ENCODE measurements at places on chromosomes 11 and 22.
A peak's percentile ranks its signal among the peaks of the same experiment; 100 is the strongest.

GRCh38 chr22:20408891-20409290 is 14.9 kb downstream of the ZNF74 start:
- no peak for DNase-seq

GRCh38 chr22:39594411-39594810 is 23.9 kb downstream of the CACNA1I start:
- no peak for DNase-seq

DNA sequence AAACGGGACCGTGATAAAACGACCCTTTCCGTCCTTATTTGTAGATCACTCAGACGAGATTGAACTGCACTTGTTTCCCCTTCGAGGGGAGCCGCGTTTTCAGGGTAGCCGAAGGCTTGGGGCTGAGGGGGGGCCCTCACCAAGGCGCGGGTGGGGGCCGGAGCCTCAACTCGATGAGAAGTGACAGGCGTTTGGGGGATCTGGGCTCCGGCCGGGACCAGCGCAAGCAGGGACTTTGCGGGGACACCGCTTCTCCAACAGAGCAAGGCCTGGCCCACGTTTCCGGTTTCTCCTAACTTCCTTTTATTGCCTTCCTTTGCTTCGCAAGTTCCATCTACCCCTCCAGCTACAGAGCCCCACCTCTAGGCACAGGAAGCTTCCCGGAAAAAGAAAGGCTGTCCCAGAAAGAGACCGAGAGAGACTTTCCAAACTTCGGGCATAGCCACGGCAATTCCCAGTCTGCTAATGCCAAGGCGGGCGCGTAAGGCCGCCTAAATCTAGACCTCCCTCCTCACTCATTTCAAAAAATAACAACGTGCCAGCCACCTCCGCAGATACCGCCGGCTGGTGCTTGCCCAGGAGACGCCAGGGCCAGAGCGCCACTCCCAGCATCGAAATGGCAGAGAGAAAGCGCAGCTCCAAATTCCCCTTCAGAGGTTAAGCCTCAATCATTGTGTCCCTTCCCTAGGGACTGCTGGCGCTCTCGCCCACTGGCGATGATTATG is 6.6 kb downstream of the PAX6 start:
- no peak for DNase-seq

DNA sequence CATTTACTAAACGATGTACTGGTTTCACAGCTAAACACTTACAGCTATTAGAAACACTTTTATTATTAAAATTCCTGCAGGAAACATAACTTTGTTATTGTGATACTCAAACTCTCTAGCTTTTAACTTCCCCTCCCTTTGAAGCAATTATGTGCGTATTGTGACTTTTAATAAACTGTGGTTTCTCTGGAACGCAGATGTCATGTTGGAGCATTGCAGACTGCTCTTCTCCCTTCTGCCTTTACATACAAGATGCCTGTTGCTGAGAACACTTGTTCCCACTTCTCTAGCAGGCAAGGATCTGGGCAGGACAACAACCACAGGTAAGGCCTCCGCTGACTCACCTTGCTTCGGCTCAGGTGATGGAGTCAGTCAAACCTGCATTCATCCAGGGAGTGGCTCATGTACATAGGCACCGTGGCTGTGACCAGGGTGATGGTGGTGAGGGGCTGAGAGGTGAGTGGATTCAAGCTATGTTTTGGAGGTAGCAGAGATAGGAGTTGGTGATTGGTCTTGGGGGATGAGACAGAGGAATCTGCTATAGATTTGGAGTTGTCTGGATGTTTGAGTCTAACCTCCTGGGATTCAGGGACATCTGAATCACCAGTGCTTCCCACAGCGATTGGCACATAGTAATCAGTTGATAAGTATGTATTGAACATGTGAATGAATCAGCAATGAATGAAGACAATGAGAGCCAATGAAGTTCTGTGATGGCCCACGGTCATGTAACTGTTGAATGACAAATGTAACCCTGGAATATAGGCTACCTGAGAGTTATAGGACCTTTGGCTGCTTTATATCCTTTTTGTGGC is 106.0 kb downstream of the ADAMTS15 start:
- DNase-seq = no peak

DNA sequence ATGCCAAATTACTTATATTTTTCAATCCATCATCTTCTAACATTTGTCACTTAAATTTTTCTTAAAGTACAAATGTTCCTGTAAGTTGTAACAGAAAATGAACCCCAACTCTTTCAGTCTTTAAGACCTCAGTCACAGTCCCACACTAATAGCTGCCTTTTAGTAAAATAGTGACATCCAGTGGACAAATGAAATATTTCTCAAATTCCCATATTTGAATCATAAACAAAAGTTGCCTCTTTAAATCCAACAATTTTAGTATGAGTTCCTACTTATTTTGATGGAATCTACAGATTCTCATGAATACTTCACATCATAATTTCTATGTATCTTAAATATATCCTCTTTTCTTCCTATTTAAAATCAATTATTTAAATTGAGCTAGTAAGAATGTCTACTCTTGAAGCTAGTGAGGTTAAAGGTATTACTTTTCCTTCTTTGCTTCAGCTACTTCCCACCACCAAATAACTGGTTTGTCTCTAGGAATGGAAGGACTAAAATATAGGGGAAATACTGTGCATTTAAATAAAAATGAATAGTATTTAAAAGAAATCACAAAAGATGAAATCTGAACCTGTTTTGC is 9.2 kb downstream of the LIN7C start:
- no peak for DNase-seq

DNA sequence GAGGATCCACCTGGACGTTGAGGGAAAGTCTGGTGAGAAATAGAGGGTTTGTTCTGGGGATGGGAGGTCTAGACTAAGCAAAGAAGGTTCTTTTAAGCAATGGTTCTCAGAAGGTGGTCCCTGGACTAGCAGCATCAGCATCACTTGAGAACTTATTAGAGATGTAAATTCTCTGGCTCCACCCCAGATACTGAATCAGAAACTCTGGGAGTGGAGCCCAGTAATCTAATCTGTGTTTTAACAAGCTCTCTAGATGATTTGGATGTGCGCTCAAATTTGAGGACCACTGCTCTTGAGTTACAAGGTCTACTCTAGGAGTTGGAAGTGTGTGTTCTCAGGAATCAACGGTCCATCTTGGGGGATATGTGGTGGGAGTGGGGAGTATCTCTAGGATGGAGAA is 3.3 kb upstream of the ABCG4 start:
- DNase-seq = no peak

DNA sequence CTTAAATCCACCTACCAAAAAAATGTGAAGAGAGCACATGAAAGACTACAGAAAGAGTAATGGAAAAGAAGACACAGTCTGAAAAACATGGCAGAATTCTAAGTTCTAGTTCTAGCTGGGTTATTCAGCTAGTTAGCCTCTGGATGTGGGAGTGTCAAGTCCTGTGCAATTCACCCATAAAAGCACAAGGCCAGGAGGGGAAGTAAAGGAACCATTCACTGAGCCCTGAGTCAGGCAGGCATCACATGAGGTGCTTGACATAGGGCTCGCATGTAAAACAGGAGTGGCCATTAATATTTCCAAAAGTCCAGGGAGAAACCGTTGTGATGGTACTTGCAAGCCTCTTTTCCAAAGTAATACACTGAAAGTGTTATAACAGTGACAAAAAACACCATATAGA is 103.7 kb downstream of the GAB2 start:
- no peak for DNase-seq

DNA sequence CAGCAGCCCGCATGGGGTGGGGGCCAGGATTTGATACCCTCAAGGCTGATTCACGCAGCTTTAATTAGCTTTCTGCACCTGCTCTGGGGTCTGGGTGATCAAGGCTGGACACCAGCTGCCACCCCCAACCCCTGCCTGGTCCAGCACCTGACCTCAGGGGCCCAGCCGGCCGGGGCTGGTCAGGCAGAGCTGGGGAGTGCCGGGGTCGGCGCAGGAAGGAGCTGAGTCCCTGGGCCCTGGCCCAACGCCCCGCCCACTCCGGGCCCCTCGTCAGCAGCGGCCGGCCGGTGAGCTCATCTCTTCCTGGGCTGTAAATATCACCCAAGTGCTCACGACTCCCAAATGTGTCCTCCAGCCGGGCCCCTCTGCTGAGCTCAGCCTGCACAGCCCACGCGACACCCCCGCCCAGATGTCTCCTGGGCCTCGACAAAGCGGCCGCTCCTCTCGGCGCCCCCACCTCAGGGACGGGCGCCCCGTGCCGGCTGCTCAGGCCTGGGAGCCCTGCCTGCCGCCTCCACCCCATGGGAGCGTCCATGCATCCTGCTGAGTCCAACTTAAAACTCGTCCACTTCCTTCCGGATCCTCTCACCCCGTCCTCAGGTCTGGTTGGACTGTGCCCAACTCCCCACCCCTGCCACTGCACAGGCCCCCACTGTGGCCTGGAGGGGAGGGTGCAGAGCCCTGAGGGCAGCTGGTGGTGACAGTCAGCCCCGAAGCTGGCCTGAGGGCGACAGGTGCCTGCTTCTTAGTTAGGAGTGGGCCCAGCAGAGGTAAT is 29.0 kb downstream of the RTN4R start:
- DNase-seq = no peak

DNA sequence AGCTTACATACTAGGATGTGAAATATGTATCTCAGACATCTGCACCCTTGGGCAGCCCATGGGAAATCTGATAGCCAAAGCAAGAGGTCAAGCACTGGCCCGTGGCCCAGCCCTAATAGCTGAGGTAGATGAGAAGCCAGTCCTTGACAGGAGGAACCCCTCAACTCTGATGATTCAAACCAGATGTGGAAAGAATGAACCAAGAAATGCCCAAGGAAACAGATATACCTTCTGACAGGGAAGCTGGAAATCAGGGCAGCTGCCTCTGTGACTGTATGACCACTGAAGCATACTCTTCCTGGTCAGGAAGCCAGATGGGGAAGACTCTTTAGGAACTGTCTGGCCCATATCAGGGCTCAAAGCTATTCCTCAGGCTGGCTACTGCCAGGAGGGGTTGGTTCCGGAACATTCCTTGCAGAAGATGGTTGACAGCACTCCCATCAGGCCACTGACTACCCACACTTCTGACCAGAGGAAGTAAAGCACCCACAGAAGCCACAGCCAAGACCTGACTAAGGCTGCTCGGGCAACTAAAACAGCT is 124.2 kb downstream of the SWAP70 start:
- no peak for DNase-seq

- no peak for DNase-seq
Measured at GRCh38 chr11:38460429-38460828, 1862.4 kb upstream of the RAG2 start.

- peak; percentile 25 for DNase-seq
Measured at GRCh38 chr22:50403701-50404101, 60.6 kb downstream of the PPP6R2 start.

- peak; percentile 48 for DNase-seq
Measured at GRCh38 chr11:69121021-69121420, 34.7 kb upstream of the SMIM38 start.

- no peak for DNase-seq
Measured at GRCh38 chr22:41028841-41029240, 63.6 kb upstream of the EP300 start.

DNA sequence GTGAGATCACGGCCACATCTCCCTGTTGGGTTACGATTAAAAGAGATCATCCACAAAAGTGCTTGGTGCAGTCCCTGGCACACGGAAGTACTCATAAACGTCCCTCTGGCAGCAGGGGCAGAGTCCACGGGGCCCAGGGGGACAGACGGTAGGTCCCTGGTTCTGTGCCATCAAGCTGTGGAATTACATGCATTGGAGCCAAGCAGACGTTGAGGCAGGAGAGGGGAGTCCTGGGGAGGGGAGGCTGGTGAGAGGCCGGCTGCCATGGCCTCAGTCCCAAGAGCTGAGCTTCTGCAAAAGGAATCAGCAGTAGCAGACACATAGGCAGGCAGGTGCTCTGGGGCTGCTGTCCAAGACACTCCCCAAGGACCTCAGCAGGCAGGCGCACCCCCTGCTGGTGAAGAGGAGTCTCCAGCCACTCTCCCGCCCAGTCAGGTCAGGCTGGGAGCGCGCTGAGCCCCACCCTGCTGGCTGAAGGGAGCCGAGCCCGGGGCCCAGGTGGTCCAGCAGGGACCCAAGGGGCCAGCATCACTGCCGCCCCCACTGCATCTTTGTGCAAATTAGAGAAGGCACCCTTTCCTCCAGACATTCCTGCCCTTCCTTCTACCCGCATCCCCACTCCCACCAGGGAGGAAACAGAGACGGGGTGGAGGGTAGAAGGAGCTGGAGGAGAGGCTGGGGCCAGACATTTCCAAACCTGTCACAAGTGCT is 7.6 kb upstream of the KCTD17 start:
- DNase-seq = no peak

- DNase-seq = no peak
Measured at GRCh38 chr11:120707098-120707497, 195.6 kb downstream of the GRIK4 start.

- no peak for DNase-seq
Measured at GRCh38 chr22:20922141-20922751, 5.0 kb downstream of the CRKL start.

GRCh38 chr22:39369186-39369585 is 19.4 kb downstream of the SYNGR1 start:
- no peak for DNase-seq

DNA sequence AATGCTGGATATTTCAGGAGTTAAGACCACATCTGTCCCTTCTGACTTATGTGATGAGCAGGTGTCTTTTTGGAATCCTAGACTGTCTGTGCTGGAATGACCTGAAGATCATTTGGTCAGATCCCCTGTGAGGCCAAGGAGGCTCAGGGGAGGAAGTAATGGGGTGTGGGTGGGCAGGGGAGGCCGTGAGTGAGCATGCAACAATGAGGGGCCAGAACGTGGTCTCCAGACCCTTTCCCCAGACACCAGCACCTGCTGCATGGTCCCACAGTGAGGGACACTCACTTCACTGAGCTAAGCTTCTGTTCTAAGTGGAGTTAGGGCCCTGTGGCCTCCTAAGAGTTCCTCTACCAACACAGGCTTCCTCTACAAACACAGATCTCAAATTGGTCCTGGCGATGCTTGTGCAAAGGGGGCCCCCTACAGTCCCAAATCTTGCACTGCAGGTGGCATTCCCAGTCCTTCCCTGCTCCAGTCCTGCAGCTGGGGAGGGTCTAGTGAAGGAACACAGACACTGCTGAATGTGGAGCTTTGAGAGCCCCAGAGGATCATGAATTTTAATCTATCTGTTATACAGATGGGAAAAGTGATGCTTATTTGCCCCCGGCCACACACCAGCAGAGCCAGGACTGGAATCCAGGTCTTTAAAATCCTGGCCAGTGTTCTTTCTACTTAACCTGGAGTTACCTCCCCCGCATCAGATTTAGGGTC is 7.4 kb downstream of the USP2 start:
- peak; percentile 53 for DNase-seq

Data from GDM1 (cell line).